Globus pallidus (tissue), 1 donor: ENCODE measurements at places on chromosomes 3 and 15.
A peak's percentile ranks its signal among the peaks of the same experiment; 100 is the strongest.

DNA sequence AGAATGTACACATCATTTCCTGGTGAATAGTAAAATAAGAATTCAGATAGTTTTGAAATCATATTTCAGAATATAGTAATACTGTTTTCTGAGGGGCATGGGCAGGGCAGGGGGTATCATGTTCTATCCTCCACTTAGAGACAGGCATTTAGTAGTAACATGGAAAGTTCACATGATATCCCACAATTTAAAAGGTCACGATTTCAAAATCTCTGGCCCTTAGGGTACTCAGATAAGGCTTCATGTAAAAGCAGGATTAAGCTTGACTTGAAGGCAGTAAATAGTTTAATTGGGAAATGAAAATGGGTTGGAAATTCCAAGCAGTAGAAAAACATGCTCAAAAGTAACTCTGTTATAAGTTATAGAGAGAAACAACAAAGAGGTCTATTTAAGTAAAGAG, 353.2 kb upstream of the AGTR1 start:
- DNase-seq: no peak

DNA sequence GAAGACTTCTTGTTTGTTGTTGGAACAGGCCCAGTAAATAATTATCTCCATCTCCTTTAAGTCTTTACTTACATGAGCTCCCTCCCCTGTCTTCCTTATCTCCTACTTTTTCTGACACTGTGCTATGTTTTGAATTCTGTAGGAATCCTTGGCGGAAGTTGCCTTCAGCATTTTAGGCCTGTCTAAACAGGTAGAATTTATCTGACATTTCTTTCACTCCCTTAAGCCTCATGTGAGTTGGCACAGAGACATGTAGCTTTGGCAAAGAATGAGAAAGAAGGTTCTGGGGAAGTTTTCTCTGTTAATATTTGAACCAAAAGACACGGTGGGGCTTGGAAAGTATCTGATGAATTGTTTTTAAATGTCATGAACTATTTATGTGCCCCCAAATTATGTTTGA, 8.1 kb downstream of the MCTP2 start:
- no peak for DNase-seq

GRCh38 chr15:66685638-66686150, 16.3 kb upstream of the SMAD6 start:
- DNase-seq: no peak

DNA sequence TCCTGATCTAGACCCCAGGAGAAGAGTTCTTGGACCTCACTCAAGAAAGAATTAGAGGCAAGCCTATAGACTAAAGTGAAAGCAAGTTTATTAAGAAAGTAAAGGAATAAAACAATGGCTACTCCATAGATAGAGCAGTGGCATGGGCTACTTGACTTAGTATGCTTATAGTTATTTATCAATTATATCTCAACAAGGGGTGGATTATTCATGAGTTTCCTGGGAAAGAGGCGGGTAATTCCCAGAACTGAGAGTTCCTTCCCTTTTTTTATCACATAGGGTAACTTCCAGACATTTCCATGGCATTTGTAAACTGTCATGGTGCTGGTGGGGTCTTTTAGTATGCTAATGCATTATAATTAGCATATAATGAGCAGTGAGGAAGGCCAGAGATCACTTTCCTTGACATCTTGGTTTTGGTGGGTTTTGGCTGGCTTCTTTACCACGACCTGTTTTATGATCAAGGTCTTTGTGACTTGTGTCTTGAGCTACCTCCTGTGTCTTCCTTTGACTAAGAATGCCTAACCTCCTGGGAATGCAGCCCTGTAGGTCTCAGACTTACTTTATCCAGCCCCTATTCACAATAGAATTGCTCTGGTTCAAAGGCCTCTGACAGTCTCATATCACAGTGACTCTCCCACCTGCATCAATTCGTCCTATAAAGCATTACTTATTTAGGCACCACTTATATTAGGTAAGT, 35.3 kb upstream of the PLSCR2 start:
- DNase-seq: no peak

DNA sequence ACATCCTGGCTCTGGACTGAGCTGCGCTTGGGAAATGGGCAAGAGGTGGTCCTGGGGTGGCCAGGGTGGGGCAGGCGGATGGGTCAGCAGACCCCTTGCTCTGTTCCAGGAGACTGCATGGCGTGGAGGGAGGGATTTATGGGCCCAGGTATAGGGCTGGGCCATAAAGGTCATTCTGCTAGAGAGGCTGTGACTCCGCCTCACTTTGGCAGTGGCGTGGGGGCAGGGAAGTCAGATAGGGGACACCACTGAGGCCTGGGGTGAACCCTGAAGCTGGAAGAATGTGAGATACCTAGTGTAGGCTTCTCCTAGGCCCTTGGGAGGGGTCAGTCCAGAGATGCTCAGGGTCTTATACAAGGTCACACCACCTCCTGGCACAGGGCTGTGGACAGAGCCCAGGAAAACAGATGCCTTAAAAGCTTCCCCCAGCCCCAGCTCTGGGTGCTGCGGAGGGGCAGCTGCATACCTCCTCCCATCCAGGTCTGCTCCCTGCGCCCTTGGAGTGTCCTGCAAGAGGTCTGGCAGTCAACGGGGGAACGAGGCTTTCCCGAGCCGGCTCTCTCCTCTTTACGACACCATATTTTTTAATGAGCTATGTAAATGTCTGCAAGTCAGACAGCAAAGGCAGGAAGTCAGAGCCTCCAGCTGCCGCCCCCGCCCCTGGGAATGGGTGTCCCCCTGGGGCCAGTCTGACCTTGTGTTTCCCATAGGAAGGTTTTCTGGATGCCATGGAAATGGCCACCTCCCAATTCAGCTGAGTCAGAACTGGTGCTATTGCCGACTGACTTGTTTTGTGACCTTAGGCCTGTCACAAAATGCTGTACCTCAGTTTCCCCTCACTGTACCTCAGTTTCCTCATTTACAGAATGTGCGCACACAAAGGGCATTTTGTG, 26.3 kb downstream of the LINGO1 start:
- DNase-seq: no peak

DNA sequence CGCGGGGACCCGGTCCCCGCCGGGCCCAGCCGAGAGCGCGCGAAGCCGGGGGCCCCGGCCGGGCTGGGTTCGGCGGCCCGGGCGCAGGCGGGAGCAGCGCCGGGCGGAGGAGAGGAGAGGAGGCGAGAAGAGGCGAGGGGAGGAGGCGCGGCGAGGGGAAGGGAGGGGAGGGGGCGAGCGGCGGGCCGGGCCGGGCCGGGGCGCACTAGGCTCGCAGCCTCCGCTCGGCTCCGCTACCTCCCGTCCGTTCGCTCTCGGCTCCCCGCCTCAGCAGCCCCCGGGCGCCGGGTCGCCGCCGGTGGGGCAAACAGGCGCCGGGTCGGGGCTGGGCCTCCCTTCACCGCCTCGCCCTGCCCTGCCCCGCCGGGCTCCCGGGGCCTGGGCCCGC, 351 bp downstream of the INSYN1 start:
- DNase-seq: no peak

GRCh38 chr15:70032509-70032908, 65.2 kb downstream of the TLE3 start:
- no peak for DNase-seq

- no peak for DNase-seq
Observed at GRCh38 chr15:40691737-40692136, 3.2 kb upstream of the RAD51 start.

DNA sequence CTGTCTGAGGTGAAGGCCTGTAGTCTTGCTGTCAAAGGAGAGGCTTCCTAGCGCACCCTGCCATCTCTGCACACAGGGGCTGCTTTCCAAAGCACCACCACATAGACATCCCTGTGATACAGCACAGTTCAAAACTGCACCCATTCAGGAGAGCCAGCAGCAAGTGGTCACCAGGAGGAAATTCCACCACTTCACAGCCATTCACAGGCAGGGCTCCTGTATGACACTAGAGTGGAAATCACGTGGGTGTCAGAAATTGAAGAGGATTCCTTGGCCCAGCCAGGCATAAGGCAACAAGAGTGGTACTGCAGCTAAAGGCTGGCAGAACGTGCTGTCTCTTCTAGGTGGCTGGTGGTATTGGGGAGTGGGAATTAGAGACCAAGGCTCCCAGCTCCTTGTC, 102.8 kb downstream of the RFTN1 start:
- DNase-seq: no peak

DNA sequence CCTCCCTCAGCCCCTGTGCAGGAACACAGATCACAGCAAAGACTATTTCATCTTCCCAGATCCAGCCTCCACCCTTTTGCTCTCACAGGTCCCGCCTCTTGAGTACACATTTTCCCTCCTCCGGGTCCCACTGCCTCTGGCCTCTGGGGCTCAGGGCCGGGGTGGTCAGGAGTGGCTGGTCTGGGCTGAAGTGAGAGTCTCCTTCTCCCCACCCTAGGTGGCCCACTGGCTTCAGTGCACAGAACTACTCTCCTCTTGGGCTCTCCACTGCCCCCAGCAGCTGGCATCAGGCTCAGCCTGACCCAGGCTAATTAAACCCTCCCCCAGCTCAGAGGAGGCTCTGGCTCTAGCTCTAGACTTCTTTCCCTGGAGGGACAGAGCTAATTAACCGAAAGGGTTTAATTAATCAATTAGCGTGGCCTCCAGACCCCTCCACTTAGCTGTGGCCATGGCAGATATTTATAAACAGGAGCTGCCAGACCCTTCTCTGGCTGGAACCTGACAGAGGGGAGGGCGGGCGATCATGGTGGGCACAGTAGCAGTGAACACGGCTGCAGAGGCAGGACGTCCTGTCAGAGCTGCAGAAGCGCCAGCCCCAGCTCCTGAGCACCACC, 15.1 kb downstream of the DUSP7 start:
- peak; percentile 92 for DNase-seq

DNA sequence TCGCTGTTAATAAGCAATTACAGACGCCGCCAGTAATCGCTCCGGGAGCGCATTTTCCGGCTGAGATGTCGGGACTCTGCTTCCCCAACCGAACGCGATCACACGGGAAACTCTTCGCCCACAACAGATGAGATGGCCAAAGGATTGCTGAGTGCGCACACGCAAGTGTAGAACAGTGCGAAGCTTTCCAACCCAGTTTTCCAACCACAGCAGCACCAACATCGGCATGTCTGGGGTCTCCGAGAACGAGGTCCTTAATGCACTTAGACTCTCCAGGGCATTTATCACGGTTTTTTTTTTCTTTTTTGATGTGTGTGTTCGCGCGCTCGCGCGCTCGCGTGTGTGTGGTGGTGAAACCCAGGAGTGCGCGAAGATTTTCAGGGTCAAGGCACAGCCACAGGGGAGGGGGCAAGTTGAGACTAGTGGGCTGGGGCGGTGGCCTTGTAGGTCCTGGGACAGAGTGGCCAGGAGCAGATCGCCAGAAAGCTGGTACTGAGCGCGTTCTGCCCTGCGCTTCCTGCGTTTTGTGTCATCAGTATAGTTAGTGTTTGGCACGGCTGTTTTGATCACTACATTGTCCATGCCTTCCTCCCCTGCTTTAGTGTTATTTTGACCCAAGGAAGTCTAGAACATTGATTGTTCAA, 1.8 kb upstream of the EOMES start:
- no peak for DNase-seq

DNA sequence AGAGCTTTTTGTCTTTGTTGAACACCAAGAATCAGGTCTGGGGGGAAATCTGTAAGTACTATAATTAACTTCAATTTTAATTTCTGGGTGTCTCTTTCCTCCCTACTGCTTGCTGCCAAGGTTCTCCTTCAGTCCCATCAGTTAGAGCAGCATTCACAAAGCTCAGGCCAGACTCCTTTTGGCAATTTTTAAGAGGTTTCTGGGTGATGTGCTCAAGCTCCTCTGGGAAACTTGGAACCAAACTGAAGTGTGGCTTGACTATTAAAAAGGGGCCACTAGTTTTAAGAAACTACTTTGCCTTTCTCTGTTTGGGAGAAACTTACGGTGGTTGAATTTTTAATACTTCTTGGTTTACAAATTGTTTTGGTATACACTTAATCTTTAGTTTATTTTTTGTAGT, 227.7 kb upstream of the SOX2 start:
- DNase-seq: peak; percentile 57

DNA sequence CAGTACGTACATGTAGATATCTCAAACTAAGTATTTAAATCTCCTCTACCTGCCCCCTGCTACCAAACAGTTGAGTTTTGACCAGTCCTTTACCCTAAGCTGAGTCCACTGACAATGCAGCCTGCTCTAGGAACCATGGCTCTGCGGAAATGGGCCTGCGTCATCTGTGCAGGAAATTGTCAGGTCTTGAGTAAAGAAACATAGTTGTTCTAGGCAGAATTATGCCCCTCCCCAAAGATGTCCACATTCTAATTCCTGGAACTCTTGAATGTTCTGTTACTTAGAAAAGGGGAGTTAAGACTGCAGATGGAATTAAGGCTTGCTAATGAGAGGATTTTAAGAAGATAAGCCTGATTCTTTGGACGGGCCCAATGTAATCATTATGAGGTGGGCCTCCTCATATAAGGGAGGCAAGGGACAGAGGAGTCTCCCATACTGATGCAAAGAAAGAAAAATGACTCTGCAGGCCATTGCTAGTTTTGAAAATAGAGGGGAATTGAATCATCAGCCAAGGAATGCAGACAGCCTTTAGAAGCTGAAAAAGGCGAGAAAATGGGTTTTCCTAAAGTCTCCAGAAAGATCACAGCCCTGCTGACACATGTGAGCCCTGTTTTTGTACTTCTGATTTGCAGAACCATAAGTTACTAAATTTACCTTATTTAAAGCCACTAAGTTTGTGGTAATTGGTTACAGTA, 5.5 kb upstream of the VGLL3 start:
- DNase-seq: no peak

- no peak for DNase-seq
Observed at GRCh38 chr3:125054062-125054448, 1.7 kb downstream of the HEG1 start.

DNA sequence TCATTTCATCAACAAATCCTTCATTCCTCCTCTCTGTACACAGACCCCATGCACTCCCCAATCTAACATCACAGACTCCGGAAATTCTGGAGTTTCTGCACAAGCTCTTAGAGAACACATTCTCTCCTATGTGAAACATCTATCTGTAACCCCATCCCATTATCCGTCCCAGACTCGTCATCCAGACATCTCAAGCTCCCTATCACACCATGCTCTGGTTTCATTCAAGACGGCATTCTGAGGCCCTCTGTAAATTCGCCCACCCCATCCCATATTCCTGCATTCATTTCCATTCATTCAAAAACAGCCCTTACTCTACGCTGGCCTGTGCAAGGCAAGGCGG, 575 bp downstream of the LEO1 start:
- DNase-seq: no peak

GRCh38 chr3:114389156-114389555, 95.3 kb downstream of the TIGIT start:
- DNase-seq: no peak

GRCh38 chr3:47291158-47291753, 8.5 kb downstream of the KLHL18 start:
- DNase-seq: no peak

GRCh38 chr15:70633103-70633831, 130.1 kb downstream of the UACA start:
- no peak for DNase-seq

- DNase-seq: no peak
Observed at GRCh38 chr15:78996894-78997275, 52.0 kb upstream of the CTSH start.

- no peak for DNase-seq
Observed at GRCh38 chr3:195005251-195005620, 265.7 kb downstream of the XXYLT1 start.

GRCh38 chr3:158727206-158728060, 4.8 kb downstream of the RARRES1 start:
- DNase-seq: peak; percentile 70

GRCh38 chr3:108610651-108611050, 21.1 kb downstream of the DZIP3 start:
- DNase-seq: no peak

- DNase-seq: no peak
Observed at GRCh38 chr3:43178891-43179366, 73.0 kb upstream of the POMGNT2 start.
